SW 1271 (cell line): ENCODE measurements at places on chromosomes 16 and 17.

DNA sequence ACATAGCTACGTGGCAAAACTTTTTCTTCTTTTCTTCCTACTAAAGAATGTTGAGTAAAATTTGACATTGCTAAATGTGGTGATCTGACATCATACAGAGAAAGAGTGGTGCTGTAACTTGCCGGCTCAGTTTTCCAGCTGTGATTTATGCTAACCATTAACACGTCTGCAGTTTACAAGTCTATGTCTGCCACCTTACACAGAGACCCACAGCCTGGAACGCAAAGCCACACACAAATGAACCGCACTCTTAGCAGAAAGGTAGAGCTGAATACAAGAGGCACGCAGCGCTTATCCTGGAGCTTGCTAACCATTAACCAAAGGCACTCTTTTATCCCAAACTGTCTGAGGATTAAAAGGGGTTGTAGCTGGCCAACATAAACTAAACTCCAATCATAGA is 31.9 kb downstream of the CACNG1 start:
- DNase-seq, result no peak

DNA sequence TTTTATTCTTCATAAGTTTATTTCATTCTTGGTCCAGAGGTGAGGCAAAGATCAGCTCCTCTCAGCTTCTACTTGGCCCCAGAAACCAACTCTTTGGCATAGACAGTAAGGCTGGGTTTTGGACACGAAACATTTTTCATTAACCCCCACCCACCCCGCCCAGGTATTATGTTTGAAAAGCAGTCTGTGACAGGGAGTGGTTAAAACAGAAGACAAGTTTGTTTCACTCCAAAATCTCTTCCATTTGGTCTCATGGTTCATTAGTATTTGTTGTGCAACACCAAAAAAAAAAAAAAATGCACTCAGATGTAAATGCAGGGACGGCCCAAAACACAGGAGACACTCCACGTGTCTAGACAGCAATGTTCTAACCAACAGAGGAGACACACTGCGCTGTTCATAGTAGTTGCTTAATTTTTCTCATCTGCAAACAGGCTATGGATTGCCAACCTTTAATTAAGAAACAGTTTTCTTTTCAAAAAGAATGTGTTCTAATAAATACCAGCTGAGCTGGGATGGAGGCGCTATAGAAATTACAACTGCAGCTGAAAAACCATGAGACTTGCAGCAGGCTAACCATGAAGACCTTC is 39.8 kb upstream of the MMP2 start:
- DNase-seq, result no peak

DNA sequence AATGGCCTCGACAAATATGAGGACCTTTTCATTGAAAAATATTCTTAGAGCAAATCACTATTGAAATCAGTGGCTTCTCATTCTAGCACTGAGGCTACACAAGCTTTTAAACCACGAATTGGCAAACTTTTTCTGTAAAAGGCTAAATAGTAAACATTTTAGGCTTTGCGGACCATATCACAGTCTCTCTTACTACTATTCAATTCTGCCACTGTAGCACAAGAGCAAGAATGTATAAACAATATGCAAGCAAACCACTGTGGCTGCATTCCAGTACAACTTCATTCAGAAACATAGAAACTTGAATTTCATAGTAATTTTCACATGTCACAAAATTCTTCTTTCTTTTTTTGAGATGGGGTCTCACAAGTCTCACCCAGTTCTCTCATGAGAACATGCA is 49.1 kb downstream of the PHLPP2 start:
- DNase-seq, result no peak

- no peak for DNase-seq
Measured at GRCh38 chr17:73770115-73770848, 126.0 kb upstream of the SDK2 start.

DNA sequence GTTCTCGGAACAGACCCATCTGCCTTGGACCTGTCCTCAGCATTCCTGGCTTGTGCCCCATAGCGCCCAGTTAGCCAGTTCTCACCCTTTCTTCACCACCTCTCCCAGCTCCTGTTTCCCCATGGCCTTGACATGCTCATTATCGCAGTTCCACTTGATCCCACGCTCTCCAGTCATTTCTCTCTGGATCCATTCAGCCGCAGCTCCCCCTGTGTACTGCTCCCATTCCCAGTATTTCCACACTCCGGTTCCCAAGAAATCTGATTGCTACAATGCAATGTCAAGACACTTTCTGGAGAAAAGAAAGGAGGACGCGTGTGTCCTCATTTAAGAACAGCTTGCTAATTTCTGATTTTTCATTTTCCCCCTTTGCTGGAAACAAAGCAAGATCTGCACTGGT is 55.4 kb downstream of the TMEM186 start:
- DNase-seq, result no peak

GRCh38 chr17:71180801-71181385 is 939.9 kb upstream of the SOX9 start:
- no peak for DNase-seq

DNA sequence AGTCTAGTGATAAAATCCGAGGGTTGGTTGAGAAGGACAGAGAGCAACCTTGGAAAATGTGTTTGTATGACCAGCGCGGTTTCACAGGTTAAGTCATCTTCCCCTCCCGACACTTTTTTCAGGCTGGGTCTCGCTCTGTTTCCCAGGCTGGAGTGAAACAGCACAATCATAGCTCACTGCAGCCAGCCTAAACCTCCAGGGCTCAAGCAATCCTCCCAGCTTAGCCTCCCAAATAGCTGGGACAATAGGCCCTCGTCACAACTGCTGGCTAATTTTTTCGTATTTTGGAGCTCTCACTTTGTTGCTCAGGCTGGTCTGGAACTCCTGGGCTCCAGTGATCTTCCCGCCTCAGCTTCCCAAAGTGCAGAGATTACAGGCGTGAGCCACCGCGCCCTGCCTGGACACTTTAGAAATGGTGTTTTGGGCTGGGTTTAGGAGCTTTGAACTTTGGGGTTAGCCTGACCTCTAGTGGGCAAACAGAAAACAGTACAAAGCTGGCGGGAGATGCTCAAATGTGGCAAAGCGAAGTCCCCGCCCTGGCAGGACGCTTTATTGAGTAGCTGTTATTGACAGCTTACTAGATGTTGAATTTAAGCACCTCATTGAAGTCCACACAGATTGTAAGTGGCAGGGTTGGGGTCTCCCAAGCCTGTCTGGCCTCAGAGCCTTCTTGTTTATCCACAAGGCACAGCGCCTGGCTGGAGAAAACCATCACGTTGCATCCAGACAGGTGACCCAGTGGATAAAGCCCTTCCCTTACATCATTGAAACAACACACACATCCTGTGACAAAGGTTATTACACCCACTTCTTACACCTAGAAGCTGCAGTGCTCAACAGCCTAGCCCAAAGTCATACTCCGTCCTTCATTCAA is 34.7 kb upstream of the RBBP6 start:
- no peak for DNase-seq

- DNase-seq, result no peak
Measured at GRCh38 chr17:1186214-1186820, 6.5 kb upstream of the ABR start.

DNA sequence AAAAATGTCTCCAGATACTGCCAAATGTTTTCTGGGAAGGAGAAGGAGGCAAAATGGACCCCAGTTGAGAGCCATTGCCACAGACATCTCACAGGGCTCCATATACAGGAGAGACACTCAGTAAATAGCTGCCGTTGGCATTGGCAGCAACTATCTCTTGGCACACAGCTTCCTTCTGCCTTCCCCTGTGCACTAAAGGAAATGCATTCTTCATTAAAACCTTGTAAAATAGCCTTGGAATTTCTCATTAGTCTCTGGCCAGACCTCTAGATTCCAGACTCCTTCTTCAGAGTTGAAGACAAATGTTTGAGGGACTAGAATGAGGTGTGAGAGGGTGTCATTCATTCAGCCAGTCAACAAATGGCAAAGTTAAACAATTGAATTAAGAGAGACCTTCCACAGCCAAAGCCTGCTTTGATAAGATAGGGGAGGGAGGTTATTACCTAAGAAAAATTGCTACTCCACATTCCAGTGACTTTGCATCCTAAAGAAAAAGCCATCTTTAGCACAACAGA is 223.9 kb upstream of the HS3ST3A1 start:
- DNase-seq, result no peak

- DNase-seq, result no peak
Measured at GRCh38 chr16:78763821-78764440, 664.5 kb downstream of the WWOX start.

GRCh38 chr17:8408371-8408770 is 10.7 kb upstream of the RNF222 start:
- DNase-seq, result no peak

DNA sequence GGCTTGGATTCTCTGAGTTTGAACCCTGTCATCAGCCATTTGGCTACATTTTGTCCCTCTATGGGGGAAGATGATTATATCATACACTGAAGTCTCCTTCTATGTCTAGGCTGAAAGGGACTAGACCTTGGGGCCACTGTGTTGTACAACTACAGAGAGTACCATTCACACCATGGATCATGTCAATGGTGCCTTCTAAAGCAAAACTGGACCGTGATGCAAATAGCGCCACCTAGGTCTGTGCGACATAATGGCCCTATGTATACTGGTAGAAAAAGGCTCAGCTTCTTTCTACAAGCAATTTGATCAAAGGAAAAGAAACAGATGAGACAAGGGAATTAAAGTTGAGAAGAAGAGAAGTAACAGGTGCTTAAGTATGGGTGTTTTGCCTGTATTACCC is 100.7 kb downstream of the LYRM1 start:
- no peak for DNase-seq

DNA sequence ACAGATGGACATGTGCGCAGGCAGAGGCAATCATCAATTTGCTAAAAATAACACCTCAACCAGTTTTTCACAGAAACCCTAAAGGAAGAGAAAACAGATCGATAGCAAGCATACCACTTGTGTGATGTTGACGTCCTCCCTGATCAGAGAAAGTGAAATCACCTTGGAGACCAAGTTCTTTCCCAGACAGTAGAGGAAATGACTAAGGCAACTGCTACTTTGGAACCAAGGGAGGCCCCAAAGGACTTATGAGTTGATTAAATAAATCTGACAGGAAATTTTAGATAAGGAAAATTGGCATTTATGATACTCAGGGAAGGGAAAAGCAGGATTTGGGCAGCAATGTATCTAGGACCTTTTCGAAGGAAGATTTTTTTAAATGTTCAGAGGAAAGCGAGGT is 267.1 kb upstream of the ASIC2 start:
- DNase-seq, result no peak

GRCh38 chr16:64138621-64139020 is 983.2 kb downstream of the CDH11 start:
- no peak for DNase-seq

DNA sequence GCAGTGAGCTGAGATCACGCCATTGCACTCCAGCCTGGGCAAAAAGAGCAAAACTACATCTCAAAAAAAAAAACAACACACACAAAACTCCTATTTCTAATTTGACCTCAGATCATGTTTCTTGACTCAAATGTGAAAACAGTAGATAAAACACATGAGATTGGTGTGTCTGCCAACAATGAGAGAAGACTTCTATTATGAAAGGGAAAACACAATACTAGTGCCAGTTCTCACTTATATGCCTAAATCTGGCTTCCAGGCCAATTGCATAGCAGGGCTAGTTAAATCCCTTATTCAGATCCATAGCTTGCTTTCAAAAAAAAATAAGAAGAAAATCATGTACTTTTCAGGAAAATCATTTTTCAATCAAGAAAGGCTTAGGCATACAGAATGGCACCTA is 39.4 kb downstream of the AP1G1 start:
- DNase-seq, result no peak
